Calu3 (cell line): ENCODE measurements at places on chromosomes 4 and X. TPM values are rescaled to one million over a fixed set of nuclear protein-coding genes. Genes with fewer than 3 reads are reported as not detected.

The TACC3 gene
- total RNA-seq: 89.6 and 95.9 TPM in 2 replicates

DNA sequence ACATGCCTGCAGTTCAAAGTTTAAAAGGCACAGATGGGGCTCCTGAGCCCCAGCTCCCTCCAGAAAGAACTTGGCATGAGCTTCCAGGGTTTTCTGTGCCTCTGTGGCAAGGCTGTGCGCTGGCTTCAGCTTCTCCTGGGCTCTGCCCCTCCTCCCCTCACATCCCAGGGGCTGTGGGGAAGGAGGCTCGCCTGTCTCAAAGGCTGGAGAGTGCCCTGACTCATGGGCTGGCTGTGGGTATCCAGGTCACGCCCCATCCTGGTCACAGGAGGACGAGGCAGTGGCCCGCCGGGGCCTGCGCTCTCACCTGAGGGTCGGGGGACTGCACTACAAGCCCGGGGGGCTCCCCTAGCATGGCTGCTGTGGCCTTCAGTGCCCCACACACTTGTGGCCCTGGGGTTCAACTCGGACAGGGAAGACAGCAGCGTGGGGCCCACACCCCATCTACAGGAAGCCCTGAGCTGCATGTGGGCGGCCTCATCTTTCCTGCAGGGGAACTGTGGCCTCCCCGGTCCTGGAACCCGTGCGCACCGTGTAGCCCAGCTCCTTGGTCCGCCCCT is 17.9 kb downstream of the LRPAP1 start:
- no peak overlapping the region for H3K4me3 ChIP-seq
- H3K36me3 ChIP-seq: peaks cover 29% of the 10 kb centered on the region
- H3K27ac ChIP-seq: no peak overlapping the region
- no peak for DNase-seq

The NSUN7 gene
- 7.7 and 8.6 TPM in 2 replicates for total RNA-seq

DNA sequence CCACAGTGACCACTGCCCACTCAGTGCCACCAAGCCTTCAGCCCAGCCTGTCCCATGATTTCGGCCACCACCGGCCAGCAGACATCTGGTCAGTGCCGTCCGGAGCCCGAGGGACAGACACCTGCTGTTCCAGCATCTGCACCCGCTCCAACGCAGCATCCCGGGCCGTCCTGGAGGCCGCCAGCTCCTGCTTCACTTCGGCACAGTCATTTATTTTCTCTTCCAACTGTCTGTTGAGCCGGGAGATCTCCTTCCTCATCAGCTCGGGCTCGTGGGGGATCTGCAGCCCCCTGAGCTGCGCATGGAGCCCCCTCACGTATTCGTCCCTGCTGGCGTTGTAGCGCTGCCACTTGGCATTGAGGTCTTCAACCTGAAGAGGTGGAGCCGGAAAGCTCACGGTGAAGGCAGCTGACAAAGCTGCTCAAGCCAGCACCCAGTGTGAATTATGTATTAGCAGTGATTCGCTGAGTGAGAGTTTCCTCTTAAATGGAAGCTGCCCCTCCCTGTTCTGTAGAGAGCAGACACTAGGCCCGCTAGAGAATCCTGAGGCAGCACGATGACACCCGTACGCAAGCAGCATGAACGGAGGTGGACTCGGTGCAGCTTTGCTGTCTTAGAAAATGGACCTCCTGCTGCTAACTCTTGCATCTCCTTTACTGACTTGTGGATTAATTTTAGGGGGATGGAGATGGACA is 11.4 kb downstream of the TNIP2 start:
- H3K27me3 ChIP-seq: no peaks in the 10 kb centered on the region
- H3K4me3 ChIP-seq: no peak overlapping the region
- H3K4me1 ChIP-seq: peaks cover 8% of the 10 kb centered on the region
- DNase-seq: no peak
- peaks cover 14% of the 10 kb centered on the region for H3K36me3 ChIP-seq
- H3K27ac ChIP-seq: no peak overlapping the region

The QDPR gene
- 24.8 and 25.8 TPM in 2 replicates for total RNA-seq

DNA sequence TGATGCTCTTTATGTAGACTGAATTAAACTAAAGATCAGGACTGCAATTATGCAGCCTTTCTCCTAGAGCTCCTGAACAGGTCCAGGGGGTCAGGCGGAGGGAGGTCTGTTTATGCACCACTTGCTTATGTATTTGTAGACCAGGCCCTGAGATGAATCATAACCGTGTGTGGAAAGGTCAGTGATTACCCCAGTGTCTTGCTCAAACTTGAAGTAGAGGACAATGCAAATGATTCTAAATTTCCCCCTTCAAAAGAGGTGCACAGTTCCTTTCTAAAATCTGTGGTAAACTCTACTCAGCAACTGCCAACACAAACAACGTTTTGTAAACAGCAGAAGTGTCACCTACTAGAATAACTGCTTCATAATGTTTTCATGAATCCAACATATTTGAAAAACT is 13.0 kb upstream of the TBC1D9 start:
- no peaks in the 10 kb centered on the region for H3K4me1 ChIP-seq
- H3K4me3 ChIP-seq: no peak overlapping the region
- no peak overlapping the region for H3K27ac ChIP-seq

The GNPDA2 gene
- total RNA-seq: 6.8 and 7.1 TPM in 2 replicates

DNA sequence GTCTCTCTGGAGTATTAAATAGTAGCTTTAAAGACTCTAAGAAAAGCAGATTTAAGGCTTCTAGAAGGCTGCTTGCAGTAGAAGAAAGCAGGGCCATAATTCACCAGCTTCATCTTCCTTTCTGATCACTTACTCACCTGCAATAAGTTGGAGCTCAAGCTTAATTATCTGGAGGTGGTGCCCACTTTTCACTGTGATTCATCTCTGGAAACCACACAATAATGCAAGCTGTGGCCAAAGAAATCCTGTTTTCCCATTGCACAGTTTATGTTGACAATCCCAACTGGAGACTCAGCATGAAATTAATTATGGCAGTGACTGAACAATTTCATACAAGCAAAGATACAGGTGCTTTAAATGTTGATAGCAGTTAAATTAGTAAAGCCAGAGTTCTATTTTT is 14.7 kb downstream of the CWH43 start:
- H3K36me3 ChIP-seq: no peaks in the 10 kb centered on the region
- no peak for DNase-seq
- H3K27me3 ChIP-seq: peaks cover 14% of the 10 kb centered on the region

GRCh38 chr4:73036123-73036522 is 33.4 kb downstream of the COX18 start:
- no peaks in the 10 kb centered on the region for H3K4me1 ChIP-seq
- no peak overlapping the region for H3K4me3 ChIP-seq
- no peak for DNase-seq
- H3K27me3 ChIP-seq: peaks cover 13% of the 10 kb centered on the region
- no peak overlapping the region for H3K27ac ChIP-seq

- H3K4me1 ChIP-seq: peaks cover 6% of the 10 kb centered on the region
- no peak overlapping the region for H3K27ac ChIP-seq
- no peak overlapping the region for H3K4me3 ChIP-seq
- H3K27me3 ChIP-seq: no peaks in the 10 kb centered on the region
- DNase-seq: no peak
These were observed 29.0 kb downstream of the LRBA start for GRCh38 chr4:150986085-150986484.

DNA sequence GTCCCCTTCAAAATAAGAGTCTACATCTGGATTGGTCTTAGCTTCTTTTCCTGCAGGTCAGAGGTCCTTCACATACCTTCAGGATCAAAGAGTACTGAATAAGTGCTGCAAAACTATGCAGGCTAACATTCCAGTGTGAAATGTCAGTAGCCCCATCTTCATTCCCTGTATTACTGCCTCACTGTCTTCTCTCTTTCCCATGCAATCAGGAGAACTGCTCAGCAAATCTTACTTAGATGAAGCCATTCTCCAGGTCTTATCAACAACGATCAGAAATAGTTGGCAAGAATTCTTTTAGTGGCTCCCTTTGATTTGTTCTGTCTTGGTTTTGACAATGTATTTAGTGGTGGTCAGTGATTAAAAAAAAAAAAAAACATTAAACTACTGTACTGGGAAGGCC is 26.0 kb upstream of the IQCM start:
- H3K27me3 ChIP-seq: no peaks in the 10 kb centered on the region
- H3K36me3 ChIP-seq: no peaks in the 10 kb centered on the region
- H3K27ac ChIP-seq: no peak overlapping the region
- no peaks in the 10 kb centered on the region for H3K4me1 ChIP-seq

DNA sequence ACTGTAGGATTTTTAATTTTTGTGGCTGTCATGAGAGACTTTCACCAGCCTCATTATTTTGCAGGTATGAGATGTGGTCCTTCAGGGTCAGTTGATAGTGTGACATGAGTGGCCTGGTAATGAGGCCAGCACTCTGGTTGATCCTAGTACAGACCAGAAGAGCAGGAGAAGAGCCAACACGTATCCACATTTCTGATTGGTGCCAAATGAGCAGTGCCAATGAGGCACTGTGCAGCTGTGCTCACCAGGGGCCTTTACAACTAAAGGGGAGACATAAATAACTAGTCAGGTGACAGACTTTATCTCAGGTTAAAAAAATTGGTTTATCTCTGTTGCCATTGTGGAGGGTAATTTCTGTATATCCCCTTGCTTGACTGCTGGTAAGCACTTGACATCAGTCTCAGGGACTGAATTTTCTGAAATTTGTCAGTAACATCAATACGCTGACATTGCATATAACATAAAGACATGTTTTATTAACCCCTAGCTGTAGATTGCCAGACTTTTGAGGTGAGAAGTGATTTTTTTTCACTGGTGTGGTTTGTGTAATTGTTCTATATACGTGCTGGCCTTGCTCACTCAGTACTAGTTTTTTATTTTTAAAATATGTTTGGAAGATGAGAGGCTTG is 101.2 kb downstream of the AFF1 start:
- H3K27me3 ChIP-seq: no peaks in the 10 kb centered on the region
- DNase-seq: no peak
- H3K27ac ChIP-seq: no peak overlapping the region

The ITGB1BP2 gene
- total RNA-seq: 7.1 and 8.1 TPM in 2 replicates

GRCh38 chrX:125646195-125646594 is 326.5 kb downstream of the TEX13C start:
- no peaks in the 10 kb centered on the region for H3K4me1 ChIP-seq
- H3K27ac ChIP-seq: no peak overlapping the region
- H3K27me3 ChIP-seq: no peaks in the 10 kb centered on the region
- no peak for DNase-seq
- H3K36me3 ChIP-seq: no peaks in the 10 kb centered on the region

DNA sequence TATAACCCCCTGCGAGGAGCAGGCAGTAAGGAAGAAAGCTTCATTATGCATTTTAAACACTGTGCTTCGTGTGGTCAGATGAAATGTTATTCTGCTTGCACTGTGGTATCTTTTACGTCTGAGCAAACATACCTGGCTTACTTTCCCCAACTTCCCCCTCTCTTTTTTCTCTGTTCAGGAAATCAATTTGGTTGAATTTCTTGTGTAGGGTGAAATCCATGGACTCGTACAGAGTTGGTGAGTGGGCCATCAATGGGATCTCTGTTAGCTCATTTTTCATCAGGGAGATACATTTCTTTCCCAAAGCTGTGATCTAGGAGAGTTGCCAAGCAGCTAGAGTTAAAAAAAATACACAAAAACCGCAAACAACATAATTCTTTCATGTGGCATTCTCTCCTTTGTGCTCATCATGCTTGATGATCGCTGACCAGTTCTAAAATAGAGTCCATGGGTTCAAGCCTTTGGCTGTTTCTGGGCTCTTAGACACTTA is 98.5 kb downstream of the FRAS1 start:
- no peak overlapping the region for H3K4me3 ChIP-seq
- peaks cover 42% of the 10 kb centered on the region for H3K4me1 ChIP-seq
- no peak overlapping the region for H3K27ac ChIP-seq
- no peaks in the 10 kb centered on the region for H3K27me3 ChIP-seq
- DNase-seq: no peak

The GJB1 gene
- total RNA-seq: 80.4 and 96.9 TPM in 2 replicates

The NLGN4X gene
- total RNA-seq: not detected in 2 replicates

- DNase-seq: no peak
- peaks cover 5% of the 10 kb centered on the region for H3K36me3 ChIP-seq
- H3K27ac ChIP-seq: no peak overlapping the region
These were observed 10.3 kb downstream of the SNX25 start for GRCh38 chr4:185219551-185220344.

The EIF1AX gene
- total RNA-seq: 127 and 133 TPM in 2 replicates

- peaks cover 62% of the 10 kb centered on the region for H3K27me3 ChIP-seq
- H3K4me1 ChIP-seq: no peaks in the 10 kb centered on the region
- no peak for DNase-seq
- H3K36me3 ChIP-seq: no peaks in the 10 kb centered on the region
- H3K4me3 ChIP-seq: no peak overlapping the region
- no peak overlapping the region for H3K27ac ChIP-seq
These were observed 90.9 kb upstream of the LRPAP1 start for GRCh38 chr4:3623106-3623505.

DNA sequence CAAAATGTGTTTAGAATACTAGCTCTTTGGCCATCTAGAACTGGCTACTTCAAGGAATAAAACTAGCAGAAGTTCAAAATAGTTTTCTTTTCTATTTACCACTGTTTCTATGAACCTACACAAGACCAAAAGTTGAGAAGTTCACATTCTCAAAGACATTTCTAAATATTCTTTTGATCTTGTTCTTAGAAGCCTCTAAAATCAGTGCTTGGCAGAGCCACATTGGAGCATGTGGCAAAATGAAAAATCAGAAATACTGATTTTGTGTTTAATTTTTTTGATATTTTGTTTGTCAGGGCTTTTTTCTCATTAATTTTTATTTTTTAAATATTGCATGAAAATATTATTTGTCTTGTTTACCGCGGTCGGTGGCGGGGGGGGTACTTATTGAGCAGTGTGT is 853.8 kb upstream of the INTU start:
- H3K27ac ChIP-seq: no peak overlapping the region
- no peaks in the 10 kb centered on the region for H3K36me3 ChIP-seq
- no peaks in the 10 kb centered on the region for H3K4me1 ChIP-seq
- no peak for DNase-seq
- no peaks in the 10 kb centered on the region for H3K27me3 ChIP-seq

DNA sequence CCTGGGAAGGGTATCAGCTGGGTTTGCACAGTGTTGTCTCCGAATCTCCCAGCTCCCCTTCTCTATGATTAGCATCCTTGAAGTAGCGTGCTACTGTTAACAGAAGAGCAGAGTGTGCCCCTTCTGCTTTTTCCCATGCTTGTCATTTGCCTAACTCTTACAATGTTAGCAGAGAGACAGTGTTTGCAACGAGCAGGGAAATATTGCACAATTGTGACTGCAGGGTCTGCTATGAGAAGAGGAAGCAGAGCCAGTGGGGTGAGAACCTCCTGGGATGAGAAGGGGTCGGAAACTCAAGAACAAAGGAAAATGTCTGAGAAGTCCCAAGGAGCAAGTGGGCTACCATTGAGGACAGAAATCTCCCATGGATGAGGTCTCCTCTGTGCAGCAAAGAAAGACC is 7.8 kb upstream of the CHRNA9 start:
- H3K36me3 ChIP-seq: no peaks in the 10 kb centered on the region
- no peak overlapping the region for H3K4me3 ChIP-seq
- H3K27me3 ChIP-seq: no peaks in the 10 kb centered on the region
- H3K27ac ChIP-seq: no peak overlapping the region
- DNase-seq: no peak

The ERVMER34-1 gene
- 2.5 and 3.2 TPM in 2 replicates for total RNA-seq

DNA sequence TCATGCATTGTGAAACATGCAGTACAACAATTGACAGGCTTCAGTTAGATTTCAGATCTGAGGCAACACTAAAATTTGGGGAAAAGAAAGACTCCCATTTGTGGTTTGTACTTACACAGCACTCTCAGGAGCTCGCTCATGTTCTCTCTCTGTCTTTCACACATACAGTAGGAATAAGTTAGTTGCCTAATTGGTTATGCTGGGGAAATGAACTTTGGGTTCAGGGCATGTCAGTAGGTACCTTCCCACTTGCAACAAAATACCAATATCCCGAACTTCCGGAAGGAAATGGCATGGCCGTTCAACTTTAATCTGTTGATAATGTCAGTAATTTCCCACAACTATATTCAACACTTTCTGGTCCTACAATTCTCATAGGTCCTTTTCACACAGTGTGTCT is 218.4 kb downstream of the RELL1 start:
- no peak overlapping the region for H3K4me3 ChIP-seq
- H3K27ac ChIP-seq: peak overlapping the region; percentile 61
- peaks cover 32% of the 10 kb centered on the region for H3K36me3 ChIP-seq
